Hematopoietic multipotent progenitor cell treated with erythropoietin and hydrocortisone succinate and interleukin-3 and kit ligand, for 17 days (in vitro differentiated cells): ENCODE measurements at places on chromosomes 7 and 10.

GRCh38 chr10:60399328-60399727 is 9.7 kb upstream of the ANK3 start:
- no peak for DNase-seq

DNA sequence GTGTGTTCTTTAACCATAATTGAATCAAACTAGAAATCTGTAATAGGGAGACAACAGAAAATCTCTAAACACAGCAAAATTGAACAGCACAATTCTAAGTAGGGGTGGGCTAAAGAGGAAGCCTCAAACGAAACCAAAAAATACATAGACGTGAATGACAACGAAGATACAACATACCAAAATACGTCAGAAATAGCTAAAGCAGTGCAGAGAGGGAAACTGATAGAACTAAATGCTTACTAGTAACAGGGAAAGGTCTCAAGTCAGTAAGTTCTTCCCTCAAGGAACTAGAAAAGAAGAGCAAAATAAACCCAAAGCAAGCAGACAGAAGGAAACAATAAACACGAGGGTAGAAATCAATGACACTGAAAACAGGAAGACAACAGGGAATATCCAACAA is 19.1 kb downstream of the RPP38 start:
- no peak for DNase-seq

DNA sequence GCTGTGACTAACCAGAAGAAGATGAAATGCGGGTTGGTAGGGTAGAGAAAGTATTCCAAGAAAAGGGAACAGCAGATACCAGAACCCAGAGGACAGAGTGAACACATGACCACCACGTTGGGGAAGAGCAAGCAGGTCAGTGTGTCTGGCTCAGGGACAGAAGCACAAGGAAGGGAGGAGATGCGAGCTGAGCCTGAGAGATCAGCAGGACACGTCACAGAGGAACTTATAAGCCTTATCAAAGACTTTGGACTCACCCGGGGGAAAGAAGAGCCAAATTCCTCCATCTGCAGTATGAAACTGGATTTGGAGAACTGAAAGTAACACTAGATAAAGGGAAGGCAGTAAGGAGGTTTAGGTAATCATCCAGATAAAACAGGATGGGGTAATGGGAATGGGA is 232.1 kb upstream of the NPVF start:
- no peak for DNase-seq

GRCh38 chr10:61188101-61188500 is 244.1 kb upstream of the RHOBTB1 start:
- no peak for DNase-seq

DNA sequence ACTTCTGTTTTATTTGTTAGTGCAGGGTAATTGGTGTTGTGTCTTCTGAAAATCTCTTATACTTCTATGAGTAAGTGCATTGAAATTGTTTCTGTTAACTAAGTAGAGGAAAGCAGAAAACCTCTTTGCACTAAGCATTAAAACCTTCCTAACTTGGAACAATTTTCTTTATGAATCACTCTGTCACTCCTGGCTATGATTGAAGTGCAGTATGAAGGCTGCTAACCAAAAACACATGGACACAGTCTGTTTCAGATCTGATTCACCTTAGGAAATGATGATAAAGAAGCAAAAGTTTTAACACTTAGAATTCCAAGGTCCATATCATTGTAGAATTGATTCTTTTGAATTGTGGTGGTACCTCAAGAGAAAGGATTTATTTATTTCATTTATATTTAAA is 41.9 kb downstream of the MET start:
- DNase-seq = no peak

GRCh38 chr10:14571866-14572507 is 202.7 kb downstream of the FAM107B start:
- DNase-seq = no peak

DNA sequence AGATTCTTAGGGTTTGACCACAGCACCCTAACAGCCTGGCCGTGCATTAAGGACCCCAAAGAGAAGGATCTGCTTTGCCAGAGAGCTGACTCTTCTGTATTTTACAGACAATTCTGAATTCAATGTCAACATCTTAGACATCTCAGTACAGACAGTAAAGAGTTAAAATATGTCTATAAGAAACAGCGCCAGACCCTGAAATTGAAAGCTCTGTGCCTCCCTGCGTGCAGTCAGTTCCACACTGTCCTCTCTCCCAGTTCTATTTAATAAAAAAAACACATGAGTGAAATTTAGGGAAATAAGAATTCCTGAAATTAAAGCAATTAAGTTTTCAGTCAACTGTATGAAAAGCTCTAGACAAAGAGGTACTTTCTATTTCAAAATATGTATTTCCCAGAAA is 45.1 kb downstream of the MET start:
- DNase-seq = no peak

DNA sequence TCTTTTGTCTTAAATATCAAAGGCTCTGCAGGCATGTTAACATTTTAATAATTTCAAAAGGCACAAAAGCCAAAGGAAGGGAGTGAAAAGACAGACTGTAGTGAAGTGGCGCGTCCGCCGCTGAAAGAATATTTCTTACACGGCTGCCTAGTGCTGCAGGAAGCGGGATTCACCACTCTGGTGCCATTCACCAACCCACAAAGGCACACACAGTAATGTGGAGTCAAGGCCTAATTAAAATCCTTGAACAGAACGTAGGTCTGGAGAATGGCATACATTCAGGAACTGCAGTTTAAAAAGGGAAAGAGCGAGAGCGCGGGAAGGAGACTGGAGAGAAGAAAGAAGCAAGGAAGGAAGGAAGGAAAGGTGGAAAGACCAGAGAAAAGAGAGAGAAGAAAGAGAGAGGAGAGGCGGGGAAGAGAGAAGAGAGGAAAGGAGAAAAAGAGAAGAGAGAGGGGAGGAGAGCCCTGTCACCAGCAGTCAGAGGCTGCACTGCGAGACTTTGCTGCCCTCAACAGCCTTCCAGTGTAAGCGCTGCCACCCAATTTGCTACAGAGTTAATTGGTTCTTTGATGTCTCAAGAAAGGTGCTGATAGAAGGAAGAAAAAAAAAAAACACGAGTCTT is 554.0 kb downstream of the MDFIC start:
- DNase-seq = no peak

DNA sequence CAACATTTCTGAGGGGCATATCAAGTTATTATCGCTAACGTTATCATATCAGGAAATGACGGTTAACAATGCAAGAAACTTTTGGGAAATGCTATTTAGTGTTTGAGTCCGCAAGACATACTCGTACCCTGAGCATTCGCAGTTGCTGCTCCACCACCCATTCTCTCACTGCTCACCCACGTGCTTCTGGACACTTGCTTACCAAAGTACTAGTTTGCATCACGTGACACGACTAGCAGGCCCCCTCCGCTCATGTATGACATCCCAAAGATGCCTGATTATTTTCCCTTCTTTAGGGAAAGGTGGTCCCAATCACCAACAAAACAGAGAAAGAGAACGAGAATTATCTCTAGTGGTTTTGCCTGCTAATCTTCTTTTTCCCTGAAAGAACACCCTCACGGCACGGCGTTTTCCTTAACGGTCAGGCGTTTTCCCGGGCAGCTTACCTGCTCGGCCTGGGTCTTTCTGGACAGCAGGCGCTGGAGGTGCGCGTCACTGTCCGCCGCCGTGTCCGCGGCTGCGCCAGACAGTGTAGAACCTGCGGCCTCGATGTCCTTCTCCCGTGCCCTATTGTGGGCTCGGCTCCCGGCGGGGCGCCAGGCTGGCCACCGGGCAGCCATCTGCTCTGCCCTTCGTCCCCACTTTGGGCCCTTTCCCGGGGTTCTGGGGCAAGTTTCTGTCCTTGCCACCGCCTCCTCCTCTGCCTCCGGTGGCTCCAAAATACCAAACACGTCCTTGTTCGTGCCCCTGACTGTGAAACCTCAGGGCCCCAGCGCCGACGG is at the start of gene SUPV3L1:
TSS of gene SUPV3L1 (plus strand) at position 492 of the 782 bp plus-strand sequence. CDS start at position 550, 58 bp downstream.
- DNase-seq = peak; percentile 97

DNA sequence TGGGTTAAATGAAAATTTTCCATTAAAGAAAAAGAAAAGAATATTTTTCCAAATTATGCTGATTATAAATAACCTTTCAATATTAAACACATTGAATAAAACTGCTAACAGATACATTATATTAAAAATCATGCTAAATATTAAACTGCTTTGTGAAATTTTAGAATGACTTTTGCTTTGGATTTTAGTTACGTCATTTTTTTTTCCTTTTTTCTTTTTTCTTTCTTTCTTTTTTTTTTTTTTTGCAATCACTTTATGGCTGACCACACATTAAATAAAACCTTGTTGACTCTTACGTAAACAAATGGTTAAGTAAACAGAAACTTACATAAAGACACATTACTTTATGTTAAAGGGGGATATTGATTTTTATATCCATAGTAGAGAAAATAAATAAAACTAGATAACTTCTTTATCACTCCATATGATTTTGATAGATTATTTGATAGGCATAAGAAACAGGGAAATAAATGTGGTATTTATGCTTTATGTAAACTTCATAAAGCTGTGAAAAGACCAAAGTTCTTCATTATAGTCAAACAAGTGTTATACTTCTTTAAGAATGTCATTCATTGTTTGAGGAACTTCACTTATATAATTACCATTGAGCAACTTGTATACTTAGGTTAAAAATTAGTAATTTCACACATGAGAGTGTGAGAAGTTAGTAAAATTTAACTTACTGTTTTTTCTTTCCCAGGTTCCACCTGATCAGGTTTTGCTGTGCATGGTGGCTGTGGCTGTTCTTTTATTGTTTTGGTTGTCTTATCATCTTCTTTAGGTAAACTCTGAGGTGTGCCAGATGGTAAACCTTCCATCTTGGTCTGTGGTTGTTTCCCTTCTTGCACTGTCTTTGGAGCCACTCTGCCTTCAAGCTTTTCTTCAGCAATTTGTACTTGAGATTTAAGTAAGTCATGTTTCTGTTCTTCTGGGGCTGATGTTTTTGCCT is 197.3 kb downstream of the PCLO start:
- no peak for DNase-seq

- DNase-seq = no peak
Measured at GRCh38 chr10:89789188-89789877, 87.9 kb downstream of the KIF20B start.

DNA sequence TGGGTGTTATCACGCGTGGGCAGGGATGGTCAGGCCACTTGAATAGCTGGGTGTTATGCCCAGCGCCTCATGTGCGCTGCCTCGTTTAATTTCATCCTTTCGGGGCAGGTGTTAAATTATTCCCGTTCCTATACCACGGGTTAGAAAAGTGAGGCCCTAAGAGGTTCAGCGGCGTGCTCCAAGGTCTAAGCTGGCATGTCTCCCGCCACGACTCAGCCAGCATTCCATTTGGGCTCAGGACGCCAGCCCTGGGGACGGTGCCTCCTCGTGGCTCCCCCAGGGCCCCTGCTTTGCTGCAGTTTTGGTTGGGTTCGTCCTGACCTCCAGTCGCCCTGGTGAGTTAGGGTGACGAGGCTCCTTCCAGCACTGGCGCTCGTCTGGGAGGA is 124.5 kb downstream of the TRRAP start:
- no peak for DNase-seq

GRCh38 chr10:120098232-120098930 is 205.9 kb downstream of the SEC23IP start:
- DNase-seq = no peak

DNA sequence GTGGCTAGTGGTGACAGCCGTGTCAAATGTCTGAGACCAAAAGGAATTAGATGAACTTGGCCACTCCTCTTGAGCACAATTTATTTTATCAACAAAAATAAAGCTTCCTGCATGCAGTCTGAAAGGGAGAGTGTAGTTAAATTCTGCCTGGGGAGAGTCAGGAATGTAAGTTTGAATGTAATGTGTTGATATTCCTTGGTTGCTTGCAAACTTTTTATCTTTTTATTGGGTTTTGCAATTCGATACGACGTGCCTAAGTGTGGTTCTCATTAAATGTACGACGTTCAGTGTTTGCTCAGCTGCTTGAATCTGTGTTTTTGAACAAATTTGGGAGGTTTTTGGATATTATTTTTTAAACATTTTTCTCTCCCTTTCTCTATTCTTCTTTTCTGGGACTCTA is 839.9 kb downstream of the CCSER2 start:
- no peak for DNase-seq

DNA sequence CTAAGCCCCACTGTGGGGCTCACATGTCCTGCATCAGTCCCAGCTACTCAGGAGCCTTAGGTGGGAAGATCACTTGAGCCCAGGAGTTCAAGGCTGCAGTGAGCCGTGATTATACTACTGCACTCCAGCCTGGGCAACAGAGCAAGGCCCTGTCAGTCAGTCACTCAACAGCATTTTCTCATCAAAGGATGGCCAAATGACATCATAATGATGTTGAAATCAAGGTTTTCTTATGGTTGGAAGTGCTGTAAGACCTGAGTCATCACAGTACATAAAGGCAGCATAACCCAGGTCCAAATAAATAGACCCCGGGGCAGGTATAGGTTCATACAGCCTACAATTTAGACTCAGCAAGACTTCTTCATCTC is 341.1 kb downstream of the PARD3 start:
- DNase-seq = no peak

- DNase-seq = no peak
Measured at GRCh38 chr7:84568781-84569180, 374.2 kb upstream of the SEMA3A start.

DNA sequence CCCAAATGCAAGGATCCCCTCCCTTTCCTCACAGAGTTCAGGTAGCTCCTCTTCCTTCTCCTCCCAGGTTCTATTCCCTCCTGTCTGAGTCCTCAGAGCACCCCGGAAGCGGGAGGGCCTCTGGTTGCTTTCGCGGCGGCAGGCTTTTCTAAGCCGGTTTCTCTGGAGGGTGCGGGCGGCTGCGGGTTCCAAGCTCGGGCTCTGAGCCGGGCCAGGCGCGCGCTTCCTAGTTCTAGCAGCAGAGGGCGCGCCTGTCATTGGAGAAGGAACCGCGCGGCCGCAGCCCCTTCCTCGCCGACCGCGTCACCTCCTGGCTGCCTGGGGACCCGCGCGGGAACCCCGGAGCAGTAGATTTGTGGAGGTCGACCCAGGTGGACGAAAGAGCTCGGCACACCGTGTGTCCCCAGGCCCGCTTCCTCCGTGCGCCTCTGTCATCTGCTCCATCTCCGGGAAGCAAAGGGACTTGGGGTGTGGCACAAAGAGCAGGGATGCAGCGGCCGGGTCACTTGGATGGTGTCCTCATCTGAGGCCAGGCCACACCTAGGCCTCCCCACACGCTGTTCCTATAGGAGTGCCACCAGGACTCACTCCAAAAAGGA is 389.0 kb upstream of the PODXL start:
- DNase-seq = no peak

- no peak for DNase-seq
Measured at GRCh38 chr10:123604506-123604905, 61.6 kb upstream of the GPR26 start.

- DNase-seq = no peak
Measured at GRCh38 chr7:43530553-43531410, 52.1 kb upstream of the STK17A start.

- DNase-seq = no peak
Measured at GRCh38 chr7:80185571-80185970, 50.9 kb downstream of the GNAI1 start.

- no peak for DNase-seq
Measured at GRCh38 chr7:147296986-147297385, 1180.4 kb downstream of the CNTNAP2 start.

GRCh38 chr10:48839809-48840679 is 99.6 kb downstream of the LRRC18 start:
- DNase-seq = no peak
